ENCODE measurements at places on chromosomes 3 and 15.

GRCh38 chr3:17800232-17800631 lies 57.8 kb upstream of the TBC1D5 start:
- no peak for DNase-seq

DNA sequence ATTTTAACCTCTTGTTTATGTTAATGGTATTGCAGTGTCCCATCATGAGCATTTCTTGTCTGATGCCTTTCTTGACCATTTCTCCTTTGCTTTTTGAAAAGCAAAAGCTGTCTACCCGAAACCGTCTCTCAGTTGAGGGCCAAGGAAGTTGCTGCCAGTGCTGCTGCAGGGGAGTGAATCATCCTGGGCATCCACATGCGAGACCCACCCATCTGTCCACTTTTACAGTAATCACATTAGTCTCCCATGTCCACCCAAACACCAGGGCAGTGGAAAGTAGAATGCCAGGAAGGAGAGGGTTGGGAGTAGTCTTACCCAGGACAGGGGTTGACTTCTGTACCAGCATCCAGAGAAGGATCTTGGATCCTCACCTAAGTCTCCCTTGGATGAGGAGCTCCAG lies 48.6 kb upstream of the TEX264 start:
- DNase-seq = no peak

- peak; percentile 68 for DNase-seq
Measured at GRCh38 chr15:79682285-79682684, 214.5 kb downstream of the MTHFS start.

GRCh38 chr3:25442486-25442885 lies 14.4 kb downstream of the RARB start:
- no peak for DNase-seq

DNA sequence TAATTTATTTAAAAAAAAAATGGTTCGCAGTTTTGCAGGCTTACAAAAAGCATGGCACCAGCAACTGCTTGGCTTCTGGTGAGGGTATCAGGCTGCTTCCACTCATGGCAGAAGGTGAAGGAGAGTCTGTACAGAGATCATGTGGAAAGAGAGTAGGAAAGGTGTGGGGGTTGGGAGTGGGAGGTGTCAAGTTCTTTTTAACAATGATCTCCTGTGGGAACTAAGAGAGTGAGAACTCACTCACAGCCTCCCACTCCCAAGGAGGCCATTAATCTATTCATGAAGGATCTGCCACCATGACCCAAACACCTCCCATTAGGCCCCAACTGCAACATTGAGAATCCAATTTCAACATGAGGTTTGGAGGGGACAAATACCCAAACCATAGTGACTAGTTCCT lies 21.1 kb upstream of the ACTL6A start:
- no peak for DNase-seq

- peak; percentile 36 for DNase-seq
Measured at GRCh38 chr3:20546636-20547035, 360.6 kb upstream of the SGO1 start.

GRCh38 chr15:40247406-40247971 lies 8.6 kb downstream of the PAK6 start:
- DNase-seq = no peak

DNA sequence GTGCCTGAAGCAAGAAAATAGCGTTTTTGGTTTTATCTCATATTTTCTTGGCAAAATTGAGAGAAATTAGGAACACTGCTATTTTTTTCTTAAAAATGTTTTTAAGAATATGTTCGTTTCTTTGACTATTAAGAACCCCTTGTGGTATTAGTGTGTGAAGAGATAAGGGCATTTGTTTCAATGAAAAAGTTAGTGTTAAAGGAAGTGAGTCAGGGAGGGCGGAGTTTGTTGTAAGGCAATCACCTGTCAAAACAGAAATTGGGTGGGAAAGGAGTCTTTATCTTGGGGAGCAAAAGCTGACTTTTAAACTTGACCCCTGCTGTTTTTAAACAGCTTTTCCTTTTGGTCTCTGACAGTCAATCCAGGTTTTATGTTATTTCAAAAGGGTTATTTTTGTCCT lies 4.2 kb downstream of the RAP2B start:
- DNase-seq = no peak

DNA sequence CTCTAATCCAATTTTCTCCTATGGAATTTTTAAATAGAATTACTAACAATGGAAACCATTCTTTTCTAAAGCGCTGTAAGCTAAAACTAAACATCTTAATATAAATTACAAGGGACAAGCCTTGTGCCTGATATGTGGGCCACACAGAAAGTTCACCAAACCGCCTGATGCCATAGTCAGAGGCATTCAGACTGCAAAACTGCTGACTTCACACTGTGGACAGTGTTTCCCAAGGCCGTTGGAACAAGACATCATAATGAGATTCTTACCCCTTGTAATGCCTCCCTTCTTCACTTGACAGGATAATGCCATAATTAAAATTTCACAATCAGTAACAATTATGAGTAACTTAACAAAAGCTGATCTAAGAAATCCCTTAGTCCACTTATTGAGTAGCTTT lies 14.9 kb downstream of the SH3GL3 start:
- DNase-seq = no peak

GRCh38 chr3:138479438-138479863 lies 45.0 kb downstream of the ESYT3 start:
- DNase-seq = peak; percentile 41

DNA sequence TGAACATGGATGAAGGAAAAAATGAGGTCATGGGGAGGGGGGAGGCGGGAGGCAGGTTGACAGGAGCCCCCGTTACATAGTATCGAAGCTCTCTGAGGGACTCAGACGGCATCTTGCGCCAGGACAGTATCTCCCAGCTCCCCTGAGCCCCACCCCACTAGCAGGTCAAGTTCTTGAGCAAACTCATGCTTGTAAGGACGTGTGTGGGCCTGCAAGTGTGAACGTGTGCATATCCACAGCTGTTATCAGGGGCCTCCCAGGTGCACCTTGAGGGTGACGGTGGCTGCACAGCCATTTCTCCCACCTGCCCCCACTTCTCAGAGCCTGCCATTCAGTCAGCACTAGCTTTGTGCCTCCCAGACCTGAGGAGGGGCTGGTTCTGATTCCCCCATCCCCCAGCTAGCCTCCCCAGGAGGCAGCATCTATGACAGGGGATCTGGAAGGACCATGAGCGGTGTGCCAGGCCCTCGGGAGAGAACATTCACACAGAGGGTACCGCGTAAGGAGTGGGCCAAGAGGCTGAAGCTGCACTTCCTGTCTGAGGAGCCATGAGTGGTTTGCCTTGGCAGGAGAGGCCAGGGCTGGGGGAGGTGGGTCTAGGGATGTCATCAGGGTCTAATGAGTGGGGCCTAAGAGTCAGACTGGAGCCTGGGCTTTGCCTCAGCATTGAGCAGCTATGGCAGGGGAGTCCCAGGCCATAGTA lies 2.9 kb downstream of the SEMA3F start:
- no peak for DNase-seq

DNA sequence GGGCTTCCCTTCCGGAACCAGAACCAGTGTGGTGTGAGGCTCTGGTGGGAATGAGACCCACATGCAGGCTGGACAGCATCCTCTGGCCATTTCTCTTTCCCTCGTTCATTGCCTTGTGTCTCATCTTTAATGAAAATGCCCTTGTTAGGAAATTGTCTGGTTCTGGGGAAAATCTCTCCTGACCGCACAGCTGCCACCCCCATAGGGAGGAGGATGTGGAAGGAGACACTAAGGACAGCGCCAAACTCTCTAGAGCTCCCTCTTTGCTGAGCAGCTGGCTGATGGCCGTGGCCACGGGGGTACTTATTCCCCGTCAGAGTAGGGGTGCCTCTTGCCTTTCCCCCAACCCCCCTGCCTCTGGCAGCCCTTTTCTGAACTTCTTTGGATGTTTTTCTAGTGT lies 297.6 kb upstream of the C2CD4B start:
- no peak for DNase-seq

DNA sequence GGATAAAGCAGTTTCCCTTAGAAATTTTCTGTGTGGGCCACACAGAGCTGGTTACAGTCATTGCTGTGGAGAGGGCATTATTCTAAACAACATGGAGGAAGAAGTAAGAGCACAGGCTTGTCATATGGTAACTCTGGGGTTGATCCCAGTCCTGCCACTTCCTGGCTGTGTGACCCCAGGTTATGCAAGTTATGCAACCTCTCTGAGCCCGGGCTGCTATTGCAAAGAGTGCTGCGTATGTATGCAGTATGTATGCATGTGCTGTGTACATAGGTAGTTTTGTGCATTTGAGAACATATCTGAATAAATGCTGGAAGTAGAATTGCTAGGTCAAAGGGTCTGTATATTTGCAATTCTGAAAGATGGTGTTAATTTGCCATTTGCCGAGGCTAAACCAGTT lies 9.2 kb downstream of the SPSB4 start:
- no peak for DNase-seq

DNA sequence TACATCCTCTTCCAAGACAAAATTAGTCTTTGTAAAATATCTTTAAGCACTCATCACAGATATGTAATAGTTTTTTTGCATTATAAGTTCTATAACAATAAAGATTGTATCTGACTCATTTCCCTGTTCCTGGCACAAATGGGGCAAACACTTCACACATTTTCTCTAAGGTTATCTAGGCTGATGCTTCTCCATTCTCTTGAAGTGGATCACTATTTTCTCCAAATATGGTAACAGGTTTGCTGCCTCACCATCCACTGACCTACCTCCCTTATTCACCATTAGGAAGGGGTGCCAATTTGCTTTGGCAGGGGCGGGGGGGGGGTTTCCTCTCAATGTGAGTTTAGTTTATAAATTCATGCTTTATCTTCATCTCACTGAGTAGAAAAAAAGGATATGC lies 767.7 kb upstream of the LMCD1 start:
- no peak for DNase-seq

GRCh38 chr3:149648525-149648924 lies 9.3 kb downstream of the WWTR1 start:
- DNase-seq = no peak

- DNase-seq = peak; percentile 60
Measured at GRCh38 chr3:183427876-183428446, 458 bp downstream of the MCF2L2 start.

DNA sequence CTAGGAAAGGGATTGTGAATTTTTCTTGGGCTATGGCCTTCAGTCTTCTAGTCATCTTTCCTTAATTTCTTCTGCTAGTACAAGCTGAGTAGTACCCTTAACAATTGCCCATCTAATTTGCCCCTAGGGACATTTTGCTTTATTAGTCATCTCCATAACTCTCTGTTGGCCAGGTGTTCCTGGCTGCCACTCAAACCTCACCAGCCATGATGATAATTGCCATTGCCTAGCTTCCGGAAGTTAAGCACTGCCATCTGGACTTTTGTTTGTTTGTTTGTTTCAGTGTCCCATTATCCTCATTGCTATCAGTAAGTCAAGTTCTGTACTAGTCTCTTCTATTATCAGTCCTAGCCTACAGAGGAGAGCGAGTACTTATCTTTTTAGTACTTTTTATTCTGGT lies 36.6 kb upstream of the UBL7 start:
- DNase-seq = no peak

GRCh38 chr3:16024548-16024947 lies 149.9 kb upstream of the GALNT15 start:
- DNase-seq = no peak

DNA sequence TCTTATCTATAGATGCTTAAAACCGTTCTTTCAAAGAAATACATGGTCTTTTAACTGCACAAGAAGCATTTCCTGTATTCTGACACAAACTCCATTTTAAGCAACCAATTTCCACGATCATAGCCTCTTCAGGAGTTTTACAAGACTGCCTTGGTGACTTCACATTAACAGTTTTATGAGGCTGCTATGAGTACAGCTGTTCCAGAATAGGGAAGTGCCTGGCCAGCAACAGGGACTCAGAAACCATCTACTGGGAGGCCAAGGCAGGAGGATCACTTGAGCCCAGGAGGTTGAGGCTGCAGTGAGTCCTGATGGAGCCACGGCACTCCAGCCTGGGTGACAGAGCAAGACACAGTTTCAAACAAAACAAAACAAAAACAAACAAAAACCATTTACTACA lies 78.4 kb downstream of the B3GNT5 start:
- DNase-seq = no peak

DNA sequence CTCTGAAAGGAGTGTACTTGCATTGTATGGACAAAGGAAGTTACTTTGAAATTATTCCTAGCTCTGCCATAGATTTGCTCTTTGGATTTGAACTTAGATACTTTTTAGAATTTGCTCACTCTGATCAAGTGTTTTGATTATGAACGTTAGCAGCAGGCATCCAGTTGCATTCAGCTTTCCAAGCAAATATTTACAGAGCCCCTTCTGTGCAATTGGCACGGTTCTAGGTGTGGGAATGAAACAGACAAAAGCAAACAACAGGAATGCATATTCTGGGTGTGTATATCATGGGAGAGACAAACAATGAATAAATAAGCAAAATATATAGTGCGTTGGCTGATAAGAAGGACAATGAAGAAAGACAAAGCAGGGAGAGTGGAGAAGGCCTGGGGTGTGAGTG lies 125.5 kb upstream of the ADAMTS9 start:
- no peak for DNase-seq

DNA sequence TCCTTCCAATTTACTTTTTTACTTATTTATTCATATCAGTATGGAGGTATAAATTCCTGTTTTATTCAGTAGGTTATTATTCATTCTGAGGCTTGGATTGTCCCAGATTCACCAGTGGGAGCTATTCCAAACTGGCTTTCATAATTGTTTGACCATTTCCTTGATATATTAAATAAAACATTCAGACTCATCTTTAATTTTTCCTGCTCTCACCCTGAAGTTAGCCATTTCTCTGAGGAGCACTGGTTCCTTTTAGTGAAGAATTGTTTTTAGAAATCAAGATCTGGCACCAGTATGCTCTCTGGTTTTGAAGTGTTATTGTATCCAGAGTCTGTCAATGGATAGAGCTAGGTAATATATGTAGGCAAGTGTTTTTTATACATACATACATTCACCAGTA lies 66.9 kb upstream of the DCBLD2 start:
- DNase-seq = no peak

- DNase-seq = no peak
Measured at GRCh38 chr3:171345107-171345843, 114.9 kb downstream of the TNIK start.

- DNase-seq = no peak
Measured at GRCh38 chr3:130907966-130908365, 14.1 kb downstream of the ATP2C1 start.

GRCh38 chr3:146160321-146160963 lies 542 bp downstream of the PLOD2 start:
- DNase-seq = peak; percentile 57

- DNase-seq = peak; percentile 40
Measured at GRCh38 chr15:63402498-63403253, 21.0 kb upstream of the CA12 start.

DNA sequence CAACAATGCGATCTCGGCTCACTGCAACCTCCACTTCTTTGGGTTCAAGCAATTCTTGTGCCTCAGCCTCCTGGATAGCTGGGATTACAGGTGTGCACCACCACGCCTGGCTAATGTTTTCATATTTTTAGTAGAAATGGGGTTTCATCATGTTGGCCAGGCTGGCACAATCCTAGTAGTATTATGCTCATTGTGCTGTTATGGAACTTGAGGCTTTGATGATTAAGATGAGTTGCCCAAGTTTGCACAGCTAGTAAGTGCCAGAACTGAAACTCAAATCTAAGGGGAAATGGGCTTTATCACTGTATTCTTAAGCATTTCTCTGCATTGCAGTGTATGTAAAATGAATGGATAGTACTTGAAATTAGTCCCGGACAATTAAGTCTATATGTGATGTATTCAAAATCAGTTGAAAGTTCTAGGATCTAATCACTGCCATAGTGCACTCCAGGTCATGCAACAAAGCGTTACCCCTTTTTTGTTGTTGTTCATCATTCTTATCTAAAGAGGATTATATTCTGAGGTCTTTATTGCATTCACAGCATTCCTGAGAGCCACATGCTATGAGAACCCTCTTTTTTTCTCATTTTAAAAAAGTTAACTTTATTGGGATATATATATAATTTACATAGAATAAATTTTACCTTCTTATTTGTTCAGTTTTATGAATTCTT lies 378.7 kb upstream of the CNTN6 start:
- DNase-seq = no peak
